Neural crest cell (in vitro differentiated cells): ENCODE measurements at places on chromosomes 5 and 9. TPM values are rescaled to one million over a fixed set of nuclear protein-coding genes. Genes with fewer than 3 reads are reported as not detected.

DNA sequence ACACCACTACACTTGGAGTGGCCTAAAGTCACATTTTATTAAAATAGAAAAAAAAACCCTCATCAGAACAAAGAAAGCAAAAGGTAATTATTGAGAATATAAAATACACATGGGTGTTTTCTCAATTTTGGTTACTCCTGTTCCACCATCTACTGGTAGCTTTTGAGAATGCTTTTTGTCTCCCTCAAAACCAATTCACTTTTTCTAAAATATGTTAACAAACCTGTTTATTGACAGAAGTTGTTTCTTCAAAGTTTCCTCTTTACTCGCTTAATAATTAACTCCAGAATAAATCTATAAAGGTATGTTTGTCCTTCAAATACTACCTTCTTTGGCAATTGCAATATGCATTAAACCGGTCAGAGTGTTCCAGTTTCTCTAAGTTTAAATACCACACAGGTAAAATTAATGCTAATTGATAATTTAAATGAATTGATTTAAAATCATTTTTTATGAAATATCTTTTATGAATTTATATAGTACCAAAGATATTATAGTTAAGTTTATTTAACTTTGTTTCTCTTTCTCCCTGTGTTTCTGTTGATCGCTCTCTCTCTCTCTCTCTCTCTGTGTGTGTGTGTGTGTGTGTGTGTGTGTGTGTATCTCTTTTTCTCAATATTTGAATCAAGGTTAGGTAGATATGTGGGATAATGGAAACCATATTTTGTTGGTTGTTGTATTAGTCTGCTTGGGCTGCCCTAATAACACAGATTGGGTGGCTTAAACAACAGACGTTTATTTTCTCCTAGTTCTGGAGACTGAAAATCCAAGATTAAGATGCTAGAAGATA lies 487.4 kb downstream of the PRDM9 start:
- no peak for DNase-seq

- no peak for DNase-seq
These were observed 1.8 kb downstream of the ZBTB34 start for GRCh38 chr9:126862104-126862761.

DNA sequence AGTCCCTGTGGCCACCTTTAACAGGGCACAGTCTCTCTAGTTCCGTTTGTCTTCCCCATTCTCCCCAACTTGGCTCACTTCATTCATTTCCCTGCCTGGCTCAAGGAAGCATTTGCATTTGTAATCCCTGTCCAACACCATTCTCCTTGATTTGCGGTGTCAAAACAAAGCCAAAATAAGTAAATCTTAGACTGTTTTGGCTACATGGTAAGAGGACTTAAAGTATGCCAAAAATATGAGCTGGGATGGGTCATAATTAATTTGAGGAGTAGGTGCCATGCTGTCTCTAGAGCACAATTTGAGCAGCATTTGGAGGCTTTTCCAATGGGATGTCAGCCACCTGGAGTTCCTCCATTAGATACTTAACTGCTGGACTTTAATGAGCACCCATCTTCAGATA lies 3.7 kb upstream of the GRIA1 start:
- DNase-seq = no peak

TSLP gene
- total RNA-seq = not detected in 2 replicates

GRCh38 chr9:89318123-89319014 lies at the start of gene SECISBP2:
TSS of gene SECISBP2 (plus strand) at chr9:89318500. CDS start at chr9:89318577, 77 bp downstream.
- DNase-seq = peak; percentile 92

- no peak for DNase-seq
These were observed 24.1 kb downstream of the WWC1 start for GRCh38 chr5:168315416-168316138.

SURF2 gene
- total RNA-seq = 31.8 and 34.3 TPM in 2 replicates

DNA sequence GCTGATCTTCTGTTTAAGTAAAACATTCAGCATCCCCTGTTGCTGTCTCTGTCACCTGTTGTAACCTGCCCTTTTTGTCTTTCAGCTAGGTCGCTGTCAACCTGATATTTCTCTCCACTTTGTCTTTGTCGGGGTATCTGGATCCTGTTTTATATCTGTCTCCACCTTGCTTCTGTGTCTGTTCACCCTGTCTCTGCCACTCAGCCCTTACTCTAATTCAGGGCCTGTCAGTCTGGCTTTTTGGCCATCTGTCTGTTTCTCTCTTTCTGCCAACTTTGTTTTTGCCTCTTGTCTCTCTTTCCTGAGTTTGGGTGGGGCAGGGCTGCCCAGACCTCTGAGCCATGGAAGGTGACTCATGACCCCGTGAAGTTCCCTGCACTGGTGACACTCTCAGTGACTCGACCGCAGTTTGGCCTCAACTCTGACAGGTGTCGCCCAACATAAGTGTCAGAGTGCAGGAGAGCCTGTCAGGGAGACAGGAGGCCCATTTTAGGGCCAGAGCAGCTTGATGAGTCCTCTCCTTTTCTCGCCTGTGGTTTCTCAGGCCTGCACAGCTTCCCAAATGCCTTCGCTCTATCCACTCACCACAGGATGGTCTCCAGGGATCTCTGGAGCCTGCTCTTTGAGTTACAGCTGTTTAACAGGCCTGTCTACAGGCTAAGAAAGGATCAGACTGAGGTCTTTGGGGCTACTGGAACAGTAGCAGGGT lies 868 bp downstream of the ZBTB43 start:
- no peak for DNase-seq

DNA sequence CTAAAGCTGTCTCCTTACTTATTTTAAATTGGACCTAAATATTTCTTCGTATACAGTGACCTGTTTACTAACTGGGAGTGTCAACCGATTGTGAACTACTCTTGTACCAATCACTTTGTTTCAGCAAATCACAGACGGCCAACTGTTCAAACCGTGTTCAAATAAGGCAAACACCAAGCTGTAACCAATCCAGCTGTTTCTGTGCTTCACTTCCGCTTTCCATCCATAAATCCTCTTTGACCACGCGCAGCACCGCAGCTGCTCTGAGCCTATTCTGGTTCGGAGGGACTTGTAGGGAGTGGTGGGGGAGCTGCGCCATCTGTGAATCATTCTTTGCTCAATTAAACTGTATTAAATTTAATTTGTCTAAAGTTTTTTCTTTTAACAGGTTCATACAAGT lies 4.8 kb upstream of the FAM240B start:
- DNase-seq = no peak

DNA sequence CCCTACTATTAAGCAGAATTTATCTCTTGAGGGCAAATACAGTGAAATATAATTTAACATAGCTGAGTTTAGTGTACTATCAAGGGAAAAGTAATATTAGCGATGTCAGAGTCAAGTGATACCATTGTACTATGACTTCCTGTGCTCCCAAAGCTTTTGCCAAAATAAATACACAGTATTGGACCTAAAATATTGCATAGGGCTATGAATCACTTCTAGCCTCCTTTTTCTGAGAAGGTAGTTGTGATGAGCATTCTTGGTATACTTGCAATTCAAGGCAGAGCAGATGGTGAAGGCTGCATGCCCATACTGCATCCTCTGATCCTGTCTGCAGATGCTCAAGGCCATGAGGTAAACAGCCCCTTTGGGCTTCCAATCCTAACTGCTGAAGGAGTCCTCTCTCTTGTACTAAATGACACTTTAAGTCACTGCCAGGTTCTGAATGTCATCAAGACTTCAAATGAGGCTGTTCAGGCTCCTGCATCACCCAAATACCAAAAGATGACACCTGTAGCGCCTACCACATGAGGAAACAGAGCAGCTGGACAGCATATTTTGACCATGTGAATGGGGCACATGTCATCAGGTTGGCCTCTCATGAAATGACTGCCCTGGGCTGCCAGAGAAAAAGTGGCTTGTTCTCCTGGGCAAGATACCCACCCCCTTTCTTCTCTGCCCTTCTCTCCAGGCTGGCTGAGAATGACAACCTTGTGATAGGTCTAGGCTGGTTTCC lies 29.7 kb upstream of the PPP2CA start:
- DNase-seq = no peak

DNA sequence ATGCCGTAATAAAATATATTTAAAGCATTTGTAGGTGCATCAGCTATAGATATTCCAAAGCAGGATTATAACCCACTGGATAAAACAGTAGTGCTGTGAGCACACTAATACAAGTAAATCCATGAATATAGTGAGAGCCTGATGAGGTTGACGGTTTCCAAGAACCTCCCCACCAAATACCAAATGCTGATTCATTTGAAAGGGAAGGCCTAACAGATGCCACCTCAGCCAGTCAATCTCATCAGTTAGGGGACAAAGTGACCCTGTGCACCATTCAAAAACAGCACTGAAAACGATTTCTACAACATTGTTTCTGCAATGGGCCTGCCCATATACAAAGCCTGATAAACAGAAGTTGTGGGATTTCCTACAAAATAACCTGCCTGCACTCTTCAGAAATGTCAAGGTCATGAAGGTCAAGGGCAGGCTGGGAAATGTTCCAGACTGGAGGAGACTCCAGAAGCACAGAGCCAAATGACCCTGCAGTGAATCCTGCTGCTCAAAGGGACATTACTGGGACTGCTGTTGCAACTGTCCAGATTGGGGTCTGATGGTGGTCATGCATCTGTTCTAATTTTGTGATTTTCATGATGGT lies 69.6 kb downstream of the ROR2 start:
- DNase-seq = no peak

DNA sequence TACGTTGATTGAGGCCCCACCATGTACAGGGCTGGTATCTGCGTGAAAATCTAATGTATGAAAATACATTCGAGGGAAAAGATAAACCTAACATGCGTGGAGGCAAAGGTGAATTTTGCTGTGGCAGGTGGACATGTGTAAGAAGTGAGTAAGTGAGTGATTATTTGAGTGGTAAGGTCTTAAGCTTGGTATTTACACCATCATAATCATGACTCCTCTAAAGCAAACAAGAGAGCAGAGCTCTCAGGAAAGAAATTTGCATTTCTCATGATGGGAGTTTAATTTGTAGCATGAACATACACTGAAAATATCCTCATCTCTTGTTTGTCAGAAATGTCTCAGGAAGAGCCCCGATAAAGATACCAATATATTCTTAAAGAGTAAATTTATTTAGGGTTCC lies 260.6 kb downstream of the PSAT1 start:
- DNase-seq = no peak

- no peak for DNase-seq
These were observed 161.9 kb upstream of the GNA14 start for GRCh38 chr9:77810047-77810446.

GRCh38 chr9:18666986-18667772 lies 193.2 kb downstream of the ADAMTSL1 start:
- DNase-seq = no peak

CARTPT gene
- total RNA-seq = not detected in 2 replicates

DNA sequence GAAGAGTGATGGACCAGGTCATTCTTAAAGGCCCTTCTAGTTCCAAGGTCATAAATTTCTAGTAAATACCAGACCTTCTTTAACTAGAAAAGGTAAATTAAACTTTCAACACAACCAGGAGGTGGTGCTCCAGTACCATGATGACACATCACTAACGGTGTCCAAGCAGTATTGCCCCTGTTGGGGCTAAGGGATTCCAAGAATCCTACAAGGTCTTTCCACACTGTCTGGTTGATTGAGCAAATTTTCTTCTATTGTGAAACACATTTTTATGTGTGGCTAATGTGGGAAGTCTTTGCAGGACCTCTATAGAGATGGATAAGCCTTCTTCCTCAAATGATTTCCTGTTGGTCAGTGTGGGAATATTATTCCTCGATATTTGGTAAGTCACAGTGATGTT lies 459.6 kb upstream of the PAPPA start:
- no peak for DNase-seq

DNA sequence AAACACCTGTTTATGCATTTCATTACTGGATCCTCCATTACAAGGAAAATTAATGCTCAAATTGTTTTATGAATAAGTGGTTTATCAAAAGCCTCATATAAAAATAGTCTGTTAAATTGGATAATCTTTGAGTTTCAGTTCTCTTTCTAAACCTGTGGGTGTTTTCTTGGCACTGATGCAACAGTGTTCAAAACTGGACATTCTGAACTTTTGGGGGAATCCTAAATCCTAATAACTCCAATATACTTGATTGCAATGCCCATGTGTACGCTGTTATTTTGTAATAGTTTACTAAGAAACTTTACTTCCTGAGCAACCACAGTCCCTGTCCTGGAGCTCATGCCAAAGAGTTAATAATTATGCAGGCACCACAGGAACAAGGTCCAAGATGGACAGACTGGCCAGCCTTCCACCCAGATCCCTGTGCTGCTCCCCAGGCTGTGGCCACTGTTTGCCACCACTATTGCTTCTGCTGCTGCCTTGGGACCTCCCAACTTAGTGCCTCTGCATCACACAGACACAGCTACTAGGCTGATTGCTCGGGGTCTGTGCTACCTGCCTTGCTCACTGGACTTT lies 14.0 kb downstream of the IRGM start:
- no peak for DNase-seq

DNA sequence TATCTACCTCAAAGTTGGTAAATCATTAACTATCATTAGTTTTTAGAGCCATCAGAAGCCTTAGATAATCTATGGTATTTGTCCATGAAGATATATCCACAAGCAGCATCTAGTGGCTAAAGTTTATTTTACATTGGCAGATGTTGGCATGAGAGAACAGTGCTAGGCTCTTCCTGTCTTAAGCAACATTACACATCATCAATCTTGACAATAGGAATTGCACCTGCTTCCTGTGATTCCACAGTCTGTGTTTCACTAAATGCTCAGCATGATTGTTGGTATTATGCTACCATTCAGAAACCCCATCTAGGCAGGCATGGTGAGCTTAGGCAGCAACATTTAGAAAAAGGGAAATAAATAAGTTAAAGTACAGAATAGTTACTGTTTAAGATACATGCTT lies 246.6 kb downstream of the SLCO4C1 start:
- DNase-seq = no peak

FAM174A gene
- 3.0 and 4.0 TPM in 2 replicates for total RNA-seq

GRCh38 chr9:127493592-127494303 lies 42.4 kb downstream of the LRSAM1 start:
- no peak for DNase-seq

GRCh38 chr9:89701221-89701798 lies 96.5 kb downstream of the GADD45G start:
- no peak for DNase-seq

DNA sequence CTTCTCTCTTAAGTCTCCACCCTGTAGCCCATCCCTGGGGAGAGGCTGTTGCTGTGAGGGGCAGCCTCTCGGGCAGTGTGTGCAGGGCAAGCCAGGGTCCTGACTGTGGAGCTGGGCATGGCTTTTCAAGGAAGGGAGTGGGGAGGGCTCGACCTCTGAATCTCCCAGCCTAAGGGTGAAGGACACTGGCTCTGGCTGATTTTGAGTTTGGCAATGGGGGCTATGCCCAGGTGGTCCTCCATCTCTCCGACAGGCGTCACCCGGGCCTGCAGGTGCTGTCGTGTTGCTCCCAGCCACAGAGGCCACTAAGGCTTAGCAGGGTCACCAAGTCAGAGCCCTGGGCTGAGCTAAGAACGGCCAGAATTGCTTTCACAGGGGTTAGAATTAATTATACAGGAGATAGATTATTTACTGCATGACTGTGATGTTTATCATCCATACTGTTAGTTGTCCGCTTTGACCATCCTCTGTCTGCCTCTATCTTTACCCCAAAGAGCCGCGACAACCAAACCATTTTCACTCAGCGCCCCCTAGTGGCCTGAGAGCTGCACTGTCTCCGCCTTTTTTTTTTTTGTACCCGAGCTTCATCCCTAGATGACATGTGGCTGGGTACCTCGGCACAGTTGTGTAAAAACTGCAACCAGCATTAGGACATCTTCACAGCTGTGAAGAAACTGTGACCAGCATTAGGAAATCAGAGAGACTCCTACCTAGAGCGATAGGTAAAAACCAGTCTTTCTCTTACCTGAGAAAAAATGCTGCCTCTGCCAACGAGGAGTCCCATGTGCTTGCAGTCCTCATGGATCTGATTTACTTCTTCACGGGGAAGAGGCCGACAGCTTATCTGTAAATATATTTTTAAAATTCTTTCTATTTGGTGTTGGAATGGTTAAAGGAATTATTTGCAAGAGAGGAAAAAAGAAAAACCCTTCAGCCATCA lies 44.5 kb downstream of the AGXT2 start:
- peak; percentile 78 for DNase-seq

QRFP gene
- not detected in 2 replicates for total RNA-seq

KCNMB1 gene
- total RNA-seq = 0.09 TPM in 1 of 2 replicates, not detected in the other
